Left kidney (tissue), 8 donors: ENCODE measurements at places on chromosomes 11 and 22.

GRCh38 chr11:15897211-15897960, 459.0 kb downstream of the SOX6 start:
- DNase-seq = peak; percentile 66

DNA sequence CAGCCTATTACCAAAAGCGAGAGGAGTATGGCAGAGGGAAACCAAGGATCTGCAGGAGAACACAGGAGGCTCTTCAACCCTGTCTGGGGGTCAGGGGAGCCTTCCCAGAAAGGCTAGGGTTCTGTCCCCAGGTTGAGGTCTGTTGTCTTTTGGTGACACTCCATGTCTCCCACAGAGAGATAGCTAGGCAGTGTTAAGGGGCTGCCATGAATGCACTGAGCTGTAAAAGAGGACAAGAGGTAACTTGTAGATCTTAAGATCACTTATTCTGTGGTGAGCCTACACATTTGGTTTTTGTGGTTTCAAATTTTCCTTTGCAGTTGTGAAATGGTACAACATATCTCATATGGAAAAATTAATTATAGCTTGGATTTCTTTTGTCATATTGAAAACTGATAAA, 6.0 kb upstream of the ACER3 start:
- no peak for DNase-seq

- no peak for DNase-seq
These were observed 310.6 kb downstream of the TBC1D22A start for GRCh38 chr22:47073075-47073474.

DNA sequence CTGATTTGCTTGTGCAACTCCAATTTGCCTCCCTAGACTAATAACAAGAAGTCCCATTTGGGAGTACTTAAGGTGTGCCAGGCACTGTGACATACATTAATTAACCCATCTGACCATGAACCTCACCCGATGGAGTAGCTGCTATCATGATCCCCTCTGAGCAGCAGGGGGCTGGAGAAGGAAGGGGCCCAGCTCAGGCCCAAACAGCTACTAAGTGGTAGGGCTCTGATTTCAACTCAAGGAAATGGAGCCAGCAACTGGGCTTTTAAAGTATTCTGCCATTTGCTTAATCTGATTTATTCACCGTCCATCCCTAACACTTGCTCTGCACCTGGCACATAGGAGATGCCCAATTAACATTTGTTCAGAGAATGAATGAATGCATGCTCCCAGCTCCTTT, 1.2 kb downstream of the CRYBB1 start:
- no peak for DNase-seq

DNA sequence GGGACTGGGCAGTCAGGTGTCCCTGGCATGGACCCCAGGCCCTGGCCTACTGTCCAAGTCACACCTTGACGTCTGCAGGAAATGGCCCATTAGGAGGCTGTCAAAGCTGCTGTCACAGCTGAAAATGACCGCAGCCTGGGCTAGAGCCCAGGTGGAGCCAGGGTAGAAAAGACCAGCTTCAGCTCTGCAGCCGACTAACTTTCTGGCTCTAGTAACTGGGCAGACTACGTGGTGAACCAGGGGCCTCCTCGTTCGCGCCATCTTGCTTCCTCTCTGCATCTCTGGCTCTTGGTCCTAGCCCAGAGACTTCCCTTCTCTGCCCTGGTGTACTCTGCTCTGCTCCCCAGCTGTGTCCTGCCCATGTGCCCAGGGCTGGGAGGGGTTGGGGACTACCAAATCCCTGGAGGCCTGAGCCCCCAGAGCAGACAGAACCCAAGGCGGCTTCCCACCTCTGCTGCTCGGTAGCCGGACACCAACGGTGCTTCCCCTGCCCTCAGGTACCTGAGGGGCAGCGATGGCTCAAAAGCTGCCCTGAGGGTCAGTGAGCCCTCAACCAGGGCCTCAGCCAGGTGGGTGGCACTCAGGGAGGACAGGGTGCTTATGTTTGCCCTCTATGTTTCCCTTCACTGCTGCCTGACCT, 19.7 kb downstream of the SART1 start:
- no peak for DNase-seq
